ENCODE measurements at places on chromosomes 12 and 14.

DNA sequence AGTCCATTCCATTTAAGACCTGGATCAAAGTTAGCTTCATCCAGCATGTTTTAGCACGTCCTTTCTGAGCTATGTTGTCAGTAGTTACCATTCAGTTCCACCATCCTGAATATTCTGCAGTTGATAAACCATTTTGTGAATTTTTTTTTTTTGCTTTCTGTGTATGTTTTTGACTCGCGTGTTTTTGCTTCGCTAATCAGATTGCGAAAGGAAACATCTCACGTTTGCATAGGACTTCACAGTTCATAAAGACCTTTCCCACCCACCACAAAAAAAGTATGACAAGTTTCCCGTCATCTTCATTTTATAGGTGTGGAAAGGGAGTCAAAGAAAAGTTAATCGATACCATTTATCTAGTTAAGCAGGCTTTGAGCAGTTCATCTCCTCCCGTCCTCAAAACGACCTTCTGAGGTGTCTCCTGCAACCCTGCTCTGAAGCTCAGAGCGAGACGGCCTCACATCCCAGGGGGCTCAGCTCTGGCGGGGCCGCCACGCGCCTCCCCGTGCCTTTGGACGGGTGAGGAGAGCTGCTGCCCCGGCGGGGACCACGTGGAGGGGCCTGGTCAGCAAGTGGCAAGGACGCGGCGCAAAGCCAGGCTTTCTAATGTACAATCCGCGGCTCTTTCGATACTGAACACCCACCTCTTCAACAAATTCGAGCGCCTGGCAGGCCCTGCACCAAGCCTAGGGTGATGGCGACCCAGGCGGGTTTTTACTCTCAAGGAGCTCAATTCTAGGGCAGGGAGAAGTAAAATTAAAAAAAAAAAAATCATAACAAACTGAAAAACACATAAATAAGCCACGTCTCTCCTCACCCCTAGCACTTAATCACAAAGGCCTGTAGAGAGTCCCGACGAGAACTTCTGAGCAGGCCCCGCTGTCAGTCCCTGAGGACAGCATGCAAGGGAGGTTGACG lies 988 bp upstream of the TMEM263 start:
- DNase-seq: no peak

- no peak for DNase-seq
Measured at GRCh38 chr12:68886636-68887572, 46.1 kb downstream of the CPM start.

GRCh38 chr14:97946641-97947040 lies 1149.5 kb downstream of the VRK1 start:
- DNase-seq: no peak

GRCh38 chr12:124927201-124928094 lies 13.0 kb upstream of the UBC start:
- peak; percentile 94 for DNase-seq

GRCh38 chr12:126084480-126084879 lies 1019.2 kb downstream of the AACS start:
- no peak for DNase-seq
